ENCODE measurements at places on chromosomes 7 and 10.

- no peak for DNase-seq
These were observed 417.0 kb downstream of the CALN1 start for GRCh38 chr7:71995111-71995510.

DNA sequence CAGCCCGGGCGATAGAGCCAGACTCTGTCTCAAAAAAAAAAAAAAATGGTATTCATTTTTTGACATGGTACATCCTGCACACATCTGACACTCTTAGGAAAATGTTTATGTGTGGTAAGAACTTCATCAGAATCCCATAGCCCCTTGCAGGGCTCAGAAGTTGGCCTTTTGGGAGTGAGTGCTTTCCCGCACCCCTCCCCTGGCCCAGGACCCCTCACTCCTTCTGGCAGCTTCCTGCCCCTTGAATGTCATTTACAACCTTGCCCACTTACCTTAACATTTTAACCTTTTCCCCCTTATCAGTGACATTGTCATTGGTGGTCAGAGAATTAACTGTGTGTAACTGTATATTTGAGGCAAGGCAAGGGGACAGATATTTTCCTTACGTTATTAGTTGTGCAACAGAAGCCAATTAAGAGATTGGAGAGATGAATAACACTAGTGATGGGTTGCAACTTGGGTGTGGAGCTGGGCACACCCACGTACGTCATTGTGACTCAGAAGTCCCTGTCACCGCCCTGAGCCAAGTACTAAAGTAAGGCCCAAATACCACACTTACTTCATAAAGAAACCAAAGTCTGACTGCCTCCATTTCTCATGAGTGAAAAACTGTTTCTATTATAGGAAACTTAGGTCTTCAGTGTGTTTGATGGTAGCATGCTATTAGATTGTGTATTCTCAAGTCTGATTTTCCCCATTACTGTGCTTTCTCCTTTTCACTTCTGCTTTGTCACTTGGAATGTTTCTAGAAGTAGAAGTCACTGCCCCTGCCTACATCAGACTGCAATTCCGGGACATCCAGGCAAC, 31.6 kb downstream of the OGDH start:
- peak; percentile 75 for DNase-seq

DNA sequence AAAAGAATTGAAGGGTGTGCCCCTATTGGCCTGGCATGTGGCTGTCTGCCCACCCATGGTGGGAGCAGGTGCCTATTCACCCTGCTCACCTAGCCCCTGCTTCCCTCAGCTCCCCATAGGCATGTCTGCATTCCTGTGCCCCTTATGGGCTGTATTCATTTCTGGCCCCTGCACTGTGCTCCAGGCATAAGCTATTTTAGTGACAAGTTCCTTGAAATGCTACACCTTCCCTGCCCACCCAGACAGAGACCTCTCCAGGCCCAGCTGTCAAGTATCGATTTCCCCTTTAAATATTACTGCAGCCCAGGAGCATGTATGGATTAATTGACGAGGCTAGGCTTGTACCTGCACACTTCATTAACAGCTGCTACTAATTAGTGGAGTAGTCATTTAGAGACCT, 235.4 kb downstream of the RPS24 start:
- DNase-seq, result no peak

DNA sequence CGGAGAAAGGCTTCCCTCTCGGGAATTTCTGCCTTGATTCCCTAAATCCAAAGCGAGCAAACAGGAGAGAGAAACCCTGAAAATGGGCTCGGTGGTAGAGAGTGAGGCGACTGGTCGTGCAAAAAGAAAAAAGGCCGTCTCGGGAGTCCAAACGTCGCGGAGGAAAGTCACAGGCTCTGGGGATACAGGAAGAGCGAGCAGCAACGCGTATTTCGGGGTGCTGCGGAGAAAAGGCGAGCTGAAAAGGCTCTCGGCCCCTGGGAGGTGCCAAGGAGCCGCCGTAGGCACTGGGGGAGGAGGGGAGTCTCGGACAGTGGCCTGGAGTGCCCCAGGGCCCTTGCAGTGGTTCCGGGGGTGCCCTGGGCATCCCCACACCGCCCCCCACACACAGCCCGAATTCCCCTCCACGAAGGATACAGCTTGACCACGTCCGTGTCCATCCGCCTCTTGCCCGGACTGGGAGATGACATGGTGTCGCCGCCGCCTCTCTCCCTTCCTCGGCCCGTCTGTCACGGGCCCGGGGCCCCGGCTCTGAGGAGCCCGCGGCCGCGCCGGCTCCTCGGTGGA, 591 bp downstream of the UBE2H start:
- no peak for DNase-seq

DNA sequence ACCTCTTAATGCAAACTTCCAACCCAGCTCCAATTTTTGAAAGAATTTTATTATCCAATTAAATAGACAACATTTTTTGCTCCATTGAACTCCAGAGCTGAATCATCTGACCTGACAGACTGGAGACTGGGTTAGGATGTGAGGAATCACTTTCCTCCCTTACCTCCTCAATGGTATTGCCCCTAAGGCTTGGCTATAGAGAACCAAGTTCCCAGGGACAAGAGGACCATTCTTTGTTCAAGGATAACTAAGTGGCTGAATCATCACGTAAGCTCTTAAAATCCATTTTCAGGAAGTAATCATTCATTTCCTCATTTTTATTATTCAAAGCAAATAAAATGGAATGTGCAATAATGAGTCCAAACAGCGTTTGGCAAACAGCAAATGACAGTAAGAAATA, 335.1 kb downstream of the GATA3 start:
- no peak for DNase-seq

Data from activated T-cell treated with anti-CD3 and anti-CD28 coated beads for 24 hours (primary cell).